ENCODE measurements at places on chromosomes 4 and X. TPM values are rescaled to one million over a fixed set of nuclear protein-coding genes. Genes with fewer than 3 reads are reported as not detected.

The DUSP9 gene
- total RNA-seq: not detected

The PNMA5 gene
- total RNA-seq: not detected

DNA sequence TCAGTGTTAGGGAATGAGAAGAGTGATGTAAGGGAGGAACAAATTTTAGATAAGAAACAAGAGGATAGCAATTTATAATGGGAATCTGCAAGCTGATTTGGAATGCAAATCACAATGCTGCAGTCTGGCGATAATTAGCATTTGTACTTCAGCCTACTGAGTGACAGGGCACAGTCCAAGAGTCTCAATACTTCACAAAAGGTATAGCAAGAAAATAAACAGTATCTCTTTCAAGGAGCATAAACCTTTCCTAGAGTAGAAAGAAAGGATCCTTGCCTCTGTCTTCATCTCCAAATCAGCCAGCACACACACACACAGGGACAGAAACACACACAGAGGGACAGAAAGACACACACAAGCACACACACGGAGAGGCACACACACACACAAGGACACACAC lies 1.1 kb upstream of the GPM6A start:
- DNase-seq: no peak

DNA sequence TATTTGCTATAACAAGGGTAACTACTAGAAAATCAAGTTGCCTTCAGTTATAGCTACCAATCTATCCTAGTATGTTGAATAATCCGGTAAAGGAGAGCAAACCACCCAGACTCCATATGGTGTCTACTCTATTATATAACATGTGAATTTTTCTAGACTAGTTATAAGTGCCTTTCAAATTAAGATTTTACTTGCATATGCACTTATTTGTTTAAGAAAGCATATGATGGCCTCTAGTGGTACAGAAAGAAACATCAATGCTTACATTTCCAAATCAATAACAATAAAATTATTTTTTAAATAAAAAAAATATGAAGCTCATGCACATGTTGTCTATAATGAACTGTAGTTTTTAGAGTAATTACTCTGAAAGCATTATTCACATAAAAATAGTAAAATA lies 1516.4 kb upstream of the PABPC4L start:
- no peak for DNase-seq

- no peak for DNase-seq
Observed at GRCh38 chr4:2781911-2782310, 11.0 kb upstream of the SH3BP2 start.

- DNase-seq: no peak
Observed at GRCh38 chr4:6770581-6771228, 11.8 kb upstream of the KIAA0232 start.
